ENCODE measurements at places on chromosomes 1 and 21.

DNA sequence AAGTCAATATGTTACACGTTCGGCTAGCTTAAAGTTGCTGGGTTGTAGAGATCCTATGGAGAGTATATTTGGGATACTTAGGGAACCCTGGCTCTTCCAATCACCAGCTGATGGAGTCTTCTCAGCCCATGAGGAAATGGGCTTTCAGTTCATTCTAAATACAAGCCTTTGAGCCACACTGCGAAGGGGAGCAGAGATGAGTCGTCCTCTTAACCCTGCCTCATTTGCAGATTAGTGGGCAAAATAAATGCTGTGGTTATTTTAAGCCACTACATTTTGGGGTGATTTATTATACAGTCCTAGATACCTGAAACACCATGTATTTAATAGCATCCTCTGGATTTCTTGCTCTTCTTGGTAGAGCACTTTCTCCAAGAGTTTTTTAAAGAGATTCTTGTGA is 19.0 kb upstream of the VCAM1 start:
- no peak for DNase-seq

DNA sequence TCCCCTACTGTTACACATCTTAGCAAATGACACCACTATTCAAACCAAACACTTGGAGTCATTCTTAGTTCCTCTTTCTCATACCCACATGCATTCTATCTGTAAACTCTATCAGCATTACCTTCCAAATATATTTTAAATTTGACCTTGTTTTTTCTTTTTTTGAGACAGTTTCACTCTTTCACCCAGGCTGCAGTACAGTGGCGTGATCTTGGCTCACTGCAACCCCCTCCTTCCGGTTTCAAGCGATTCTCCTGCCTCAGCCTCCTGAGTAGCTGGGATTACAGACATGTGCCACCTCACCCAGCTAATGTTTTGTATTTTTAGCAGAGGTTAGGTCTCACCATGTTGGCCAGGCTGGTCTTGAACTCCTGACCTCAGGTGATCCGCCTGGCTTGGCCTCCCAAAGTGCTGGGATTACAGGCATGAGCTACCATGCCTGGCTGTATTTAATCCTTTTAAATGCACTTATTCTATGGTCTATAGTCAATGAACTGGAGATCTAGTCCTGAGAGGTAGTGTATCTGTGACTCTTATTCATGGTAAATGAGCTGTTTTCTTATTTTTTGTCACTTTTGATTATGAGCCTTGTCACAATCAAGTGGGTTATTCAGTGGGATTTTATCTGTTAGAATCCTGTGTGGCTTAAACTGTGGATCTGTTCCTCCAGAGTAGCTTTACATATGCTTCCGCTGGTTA is 73.1 kb downstream of the GATAD2B start:
- peak; percentile 33 for DNase-seq

DNA sequence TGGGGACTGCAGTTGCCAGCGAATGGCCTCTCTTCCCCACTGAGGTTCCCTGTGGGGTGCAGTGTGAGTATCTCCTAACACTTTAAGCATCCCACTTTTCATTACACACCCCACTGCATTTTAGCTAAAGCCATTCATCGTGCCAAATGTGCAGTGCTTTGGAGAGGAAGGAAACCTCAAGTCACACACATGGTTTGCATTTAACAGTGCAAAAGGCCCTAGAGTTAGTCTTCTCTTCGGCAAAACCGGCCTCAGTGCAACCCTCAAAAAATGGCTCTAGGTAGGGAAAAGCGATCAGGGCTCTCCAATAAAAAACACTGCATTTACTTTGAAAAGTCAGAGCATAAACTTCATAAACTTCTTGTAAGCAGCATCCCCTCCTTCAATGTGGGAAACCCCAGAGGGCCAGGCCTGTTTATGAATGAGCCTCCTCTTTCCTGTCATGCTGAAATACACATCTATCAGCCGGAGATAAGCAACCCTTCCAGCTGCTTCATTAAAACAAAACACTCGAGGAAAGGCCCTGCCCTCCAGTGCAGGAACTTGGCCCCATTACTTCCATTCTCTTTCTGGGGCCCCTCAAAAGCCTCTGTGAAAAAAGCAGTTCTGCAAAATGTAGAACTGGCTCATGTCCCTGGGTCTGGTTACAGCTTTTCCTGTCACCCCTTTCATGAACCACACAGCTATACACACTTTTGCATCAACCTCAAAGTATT is 184.0 kb downstream of the CDC7 start:
- DNase-seq, result peak; percentile 13

- DNase-seq, result no peak
These were observed 617.5 kb downstream of the KIF26B start for GRCh38 chr1:245772325-245772724.

- DNase-seq, result no peak
These were observed 78.0 kb downstream of the SYT6 start for GRCh38 chr1:114075546-114076242.

GRCh38 chr1:17496419-17496818 is 43.1 kb upstream of the ARHGEF10L start:
- DNase-seq, result no peak

- no peak for DNase-seq
These were observed 5.8 kb downstream of the LRRC8D start for GRCh38 chr1:89826594-89826993.

DNA sequence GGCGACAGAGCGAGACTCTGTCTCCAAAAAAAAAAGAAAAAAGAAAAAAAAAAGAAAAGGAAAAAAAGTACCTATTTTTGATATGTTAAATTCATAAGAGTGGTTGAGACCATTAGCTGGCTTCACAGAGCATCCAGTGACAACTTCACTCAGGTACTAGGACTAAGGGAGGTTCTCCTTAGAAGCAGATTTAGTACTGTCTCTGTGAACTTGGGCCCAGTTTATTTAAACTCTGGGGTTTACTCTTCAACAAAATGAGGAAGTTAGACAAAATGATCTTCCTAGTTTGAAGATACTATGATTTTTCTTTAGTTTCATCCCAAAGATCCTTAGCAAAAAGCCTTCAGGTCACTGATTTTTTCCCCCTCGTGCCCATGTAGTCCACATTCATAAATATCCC is 21.2 kb downstream of the MACO1 start:
- DNase-seq, result no peak

GRCh38 chr1:94795434-94795833 is 24.7 kb upstream of the SLC44A3 start:
- DNase-seq, result no peak

DNA sequence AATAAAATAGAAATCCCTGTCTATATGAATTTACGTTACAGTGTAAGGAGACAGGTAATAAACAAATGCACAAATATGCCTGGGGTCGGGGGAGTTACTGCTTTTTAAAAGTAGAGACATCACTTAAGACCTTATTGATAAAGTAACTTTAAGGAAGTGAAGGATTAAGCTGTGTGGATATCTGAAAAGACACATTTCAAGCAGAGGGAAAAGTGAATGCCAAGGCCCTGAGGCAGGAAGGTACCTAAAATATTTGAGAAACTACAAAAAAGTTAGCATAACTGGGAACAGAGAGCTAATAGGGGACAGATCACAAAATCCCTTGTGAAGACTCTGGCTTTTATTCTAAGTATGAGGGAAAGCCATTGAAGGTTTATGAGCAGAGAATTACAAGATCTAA is 41.5 kb downstream of the TUT4 start:
- no peak for DNase-seq

GRCh38 chr1:154379301-154379700 is 25.8 kb upstream of the IL6R start:
- DNase-seq, result no peak

DNA sequence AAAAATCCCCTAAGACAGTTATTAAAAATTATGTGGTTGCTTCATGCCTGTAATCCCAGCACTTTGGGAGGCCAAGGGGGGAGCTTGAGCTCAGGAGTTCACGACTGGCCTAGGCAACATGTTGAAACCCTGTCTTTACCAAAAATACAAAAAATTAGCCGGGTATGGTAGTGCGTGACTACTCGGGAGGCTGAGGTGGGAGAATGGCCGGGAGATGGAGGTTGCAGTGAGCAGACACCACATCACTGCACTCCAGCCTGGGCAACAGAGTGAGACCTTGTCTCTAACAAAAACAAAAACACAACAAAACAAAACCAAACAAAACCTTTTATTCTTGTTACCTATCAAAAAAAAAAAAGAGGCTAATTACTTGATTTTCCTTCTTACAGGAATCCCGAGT is 2.1 kb downstream of the ELK4 start:
- peak; percentile 27 for DNase-seq

DNA sequence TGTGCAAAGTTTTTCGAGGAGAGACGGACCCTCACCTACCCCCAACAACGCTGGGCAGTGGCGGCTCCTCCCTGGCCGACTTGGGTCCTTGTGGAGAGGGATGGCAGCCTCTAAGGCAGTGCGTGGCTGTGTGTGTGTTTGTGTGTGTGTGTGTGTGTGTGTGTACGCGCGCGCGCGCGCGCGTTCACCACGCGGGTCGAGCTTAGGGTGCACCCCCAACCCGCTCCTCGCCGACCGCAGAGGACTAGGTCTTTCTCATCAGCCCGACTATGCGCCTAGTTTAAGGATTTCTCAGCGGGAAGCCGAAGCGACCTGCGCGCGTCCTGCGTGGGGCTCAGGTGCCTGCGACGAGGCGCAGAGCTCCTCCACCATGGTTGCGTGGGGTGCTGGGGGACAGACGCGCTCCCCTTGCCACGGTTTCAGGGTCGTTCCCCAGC is 940 bp downstream of the SOX13 start:
- DNase-seq, result peak; percentile 14

GRCh38 chr21:41612674-41613532 is 104.9 kb upstream of the TMPRSS2 start:
- DNase-seq, result peak; percentile 42

DNA sequence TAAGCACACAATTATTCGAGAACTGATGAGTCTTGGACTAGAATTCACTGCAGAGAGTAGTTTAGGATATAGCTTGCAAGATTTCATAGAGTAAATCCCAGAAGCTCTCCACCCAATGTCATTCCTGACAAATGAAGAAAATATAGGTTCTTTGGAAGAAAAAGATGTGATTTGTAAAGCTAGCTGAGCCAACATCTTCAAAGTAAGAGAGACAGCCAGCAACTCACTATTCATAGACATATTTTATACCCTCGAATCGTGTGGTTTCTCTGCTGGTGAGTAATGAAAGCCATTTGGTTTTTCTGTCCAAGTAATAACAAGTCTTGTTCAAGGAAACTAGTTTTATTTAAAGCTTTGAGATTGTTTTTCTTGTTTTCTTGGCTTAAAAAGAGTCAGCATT is 165.7 kb upstream of the SYT6 start:
- DNase-seq, result no peak

GRCh38 chr1:78855258-78855657 is 151.3 kb downstream of the ADGRL4 start:
- no peak for DNase-seq

DNA sequence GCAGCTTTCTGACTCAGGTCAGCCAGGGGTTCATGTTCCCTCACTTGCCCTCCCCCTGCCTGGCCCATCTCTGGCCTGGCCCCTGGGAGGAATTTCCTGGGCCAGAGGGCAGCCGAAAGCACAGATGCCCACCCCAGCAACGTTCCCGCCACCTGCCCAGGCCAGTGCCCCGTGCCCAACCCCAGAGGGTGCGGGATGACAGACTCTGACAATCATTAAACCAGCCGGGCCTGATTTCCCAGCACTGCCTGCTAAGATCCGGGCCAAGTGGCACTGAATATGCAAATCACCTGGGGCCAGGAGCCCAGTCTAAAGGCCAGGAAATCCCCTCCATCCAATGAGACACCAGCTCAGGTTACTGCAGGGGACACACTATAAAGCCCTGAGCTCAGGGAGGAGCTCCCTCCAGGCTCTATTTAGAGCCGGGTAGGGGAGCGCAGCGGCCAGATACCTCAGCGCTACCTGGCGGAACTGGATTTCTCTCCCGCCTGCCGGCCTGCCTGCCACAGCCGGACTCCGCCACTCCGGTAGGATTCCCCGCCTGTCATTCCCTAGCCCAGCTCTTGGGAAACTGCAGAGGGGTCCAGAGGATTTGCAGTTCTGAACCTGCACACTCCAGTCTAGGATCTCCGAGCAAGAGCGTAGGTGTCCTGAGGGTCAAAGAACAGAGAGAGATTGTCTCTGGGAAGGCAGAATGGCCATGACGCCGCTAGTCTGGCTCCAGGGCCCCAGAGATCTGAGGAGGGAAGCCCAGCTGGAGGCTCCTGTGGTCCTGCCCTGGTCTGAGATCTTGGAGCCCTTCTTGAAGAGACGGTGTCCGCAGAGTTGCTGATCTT is at the start of gene ELF3:
Gene ELF3 (plus strand): TSS at position 408 of the 836 bp plus-strand sequence. CDS start 550 bp downstream, outside the sequence.
- DNase-seq, result no peak

DNA sequence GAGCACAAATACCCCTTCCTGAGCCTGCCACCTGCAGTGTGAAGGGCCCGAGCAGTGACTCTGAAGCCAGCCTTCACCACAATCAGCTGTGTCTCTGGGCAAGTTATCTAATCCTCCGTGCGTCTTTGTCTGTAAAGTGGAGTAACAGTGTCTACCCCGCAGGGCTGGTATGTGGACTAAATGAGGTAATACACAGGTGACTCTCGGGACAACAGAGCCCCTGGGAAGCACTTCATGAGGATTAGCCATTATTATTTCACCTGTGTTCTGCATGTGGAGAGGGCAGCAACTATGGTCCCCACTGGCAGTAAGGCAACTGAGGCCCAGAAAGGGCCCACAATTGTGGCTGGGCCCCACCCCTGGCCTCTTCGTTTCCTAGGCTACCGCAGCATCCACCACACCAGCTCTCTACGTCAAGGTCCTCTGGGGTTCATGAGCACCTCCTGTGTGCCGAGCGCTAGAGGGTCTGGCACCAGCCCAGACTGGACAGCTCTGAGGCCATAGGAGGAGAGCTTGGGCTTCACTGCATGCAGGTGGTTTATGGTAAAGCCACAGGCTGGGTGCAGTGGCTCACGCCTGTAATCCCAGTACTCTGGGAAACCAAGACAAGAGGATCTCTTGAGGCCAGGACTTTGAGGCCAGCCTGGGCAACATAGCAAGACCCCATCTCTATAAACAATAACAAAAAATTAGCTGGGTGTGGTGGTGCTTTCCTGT is 41.3 kb upstream of the LRP8 start:
- DNase-seq, result no peak

- DNase-seq, result no peak
These were observed 5.8 kb downstream of the HMCN1 start for GRCh38 chr1:185739967-185740366.

DNA sequence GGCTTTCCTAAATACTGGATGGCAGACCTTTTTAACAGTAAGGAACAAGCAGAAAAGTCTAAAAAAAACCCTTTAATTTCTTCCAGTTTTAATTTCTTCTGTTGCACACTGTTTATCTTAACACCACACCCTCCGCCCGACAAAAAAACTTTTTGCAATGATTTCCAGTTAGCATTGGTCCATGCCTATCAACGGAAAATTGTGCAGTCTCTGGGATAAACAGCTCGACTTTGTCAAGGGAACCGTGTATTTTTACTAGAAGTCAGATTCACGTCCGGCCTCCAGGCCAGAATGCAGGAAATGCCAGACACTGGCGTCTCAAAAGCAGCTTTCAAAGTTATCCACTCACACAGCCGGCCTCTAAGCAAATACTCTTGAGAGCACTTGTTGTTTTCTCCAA is 378 bp upstream of the NUP210L start:
- no peak for DNase-seq
